ENCODE measurements at places on chromosomes 3 and 15.

- DNase-seq = no peak
These were observed 11.6 kb upstream of the VGLL4 start for GRCh38 chr3:11655196-11655928.

GRCh38 chr3:49022688-49023171, 809 bp downstream of the NDUFAF3 start:
- DNase-seq = no peak

DNA sequence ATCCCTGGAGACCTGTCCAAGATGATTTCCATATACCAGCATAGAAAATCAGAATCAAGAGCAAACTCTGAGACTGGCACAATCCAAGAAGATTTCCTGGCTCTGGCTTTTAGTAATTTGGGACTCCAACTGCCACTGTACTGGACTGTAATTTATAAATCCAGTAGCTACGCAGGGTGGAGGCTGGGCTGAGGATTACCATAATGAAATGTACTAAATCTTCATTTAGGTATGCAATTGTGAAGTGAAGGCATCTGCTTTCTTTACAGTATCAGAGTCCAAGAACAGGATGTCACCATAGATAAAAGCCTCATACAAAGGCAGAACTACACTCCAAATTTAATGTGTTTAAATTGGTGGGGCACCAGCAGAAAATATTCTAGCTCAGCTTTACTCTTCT, 46.5 kb downstream of the TMEM39A start:
- DNase-seq = no peak

DNA sequence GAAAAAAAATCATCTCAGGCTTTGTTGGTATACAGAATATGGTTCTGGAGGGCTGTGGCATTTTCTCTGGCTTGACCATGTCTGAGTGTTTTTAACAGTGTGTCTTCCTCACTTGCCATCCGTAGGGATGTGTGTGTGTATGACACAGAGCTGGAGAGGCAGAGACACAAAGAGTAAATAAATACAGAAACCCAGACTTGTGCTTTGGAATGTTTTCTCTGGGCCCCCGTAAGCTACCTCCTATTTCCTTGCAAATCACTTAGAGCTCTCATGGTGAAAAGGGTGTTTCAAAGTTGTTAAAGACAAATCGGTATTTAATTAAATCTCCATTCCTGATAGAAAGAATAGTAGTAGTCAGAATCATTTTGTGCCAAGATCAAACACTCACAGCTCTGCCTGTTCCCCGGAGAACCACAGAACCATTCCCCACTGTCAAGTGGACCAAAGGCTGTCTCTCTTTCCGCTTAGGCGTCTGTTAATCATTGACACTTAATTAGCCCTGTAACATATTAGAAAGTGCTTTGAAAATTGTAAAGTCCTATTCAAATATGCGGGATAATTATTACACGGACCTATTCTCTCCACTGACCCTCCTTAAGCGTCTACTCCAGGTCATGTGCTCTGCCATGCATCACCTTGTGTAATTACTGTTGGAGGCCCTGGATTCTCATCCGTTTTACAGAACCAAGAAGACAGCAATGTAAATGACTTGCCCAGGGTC, 313.6 kb upstream of the TLE3 start:
- no peak for DNase-seq
